ENCODE measurements at places on chromosomes 5 and 9.
A peak's percentile ranks its signal among the peaks of the same experiment; 100 is the strongest.

- no peak for DNase-seq
Measured at GRCh38 chr5:84364043-84364442, 20.6 kb downstream of the EDIL3 start.

DNA sequence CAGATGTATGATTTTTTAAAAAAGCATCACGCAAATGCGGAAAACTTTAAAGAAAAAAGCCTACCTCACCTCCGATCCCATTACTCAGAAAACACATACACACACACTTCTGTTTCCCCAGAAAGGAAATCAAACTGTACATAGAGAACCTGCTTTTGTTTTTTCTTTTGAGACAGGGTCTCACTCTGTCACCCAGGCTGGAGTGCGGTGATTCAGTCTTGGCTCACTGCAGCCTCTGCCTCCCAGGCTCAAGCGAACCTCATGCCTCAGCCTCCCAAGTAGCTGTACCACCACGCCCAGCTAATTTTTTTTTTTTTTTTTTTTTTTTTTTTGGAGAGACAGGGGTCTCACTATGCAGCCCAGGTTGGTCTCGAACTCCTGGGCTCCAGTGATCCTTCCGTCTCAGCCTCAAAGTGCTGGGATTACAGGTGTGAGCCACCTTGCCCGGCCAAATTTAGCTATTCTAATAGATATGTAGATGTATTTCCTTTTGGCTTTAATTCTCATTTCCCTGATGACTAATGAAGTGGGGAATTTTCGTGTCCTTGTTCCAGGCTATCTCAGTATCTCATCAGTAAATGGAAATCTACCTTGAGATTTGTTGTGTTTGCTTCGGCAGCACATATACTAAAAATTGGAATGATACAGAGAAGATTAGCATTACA lies 25.7 kb upstream of the EEIG1 start:
- DNase-seq = no peak

DNA sequence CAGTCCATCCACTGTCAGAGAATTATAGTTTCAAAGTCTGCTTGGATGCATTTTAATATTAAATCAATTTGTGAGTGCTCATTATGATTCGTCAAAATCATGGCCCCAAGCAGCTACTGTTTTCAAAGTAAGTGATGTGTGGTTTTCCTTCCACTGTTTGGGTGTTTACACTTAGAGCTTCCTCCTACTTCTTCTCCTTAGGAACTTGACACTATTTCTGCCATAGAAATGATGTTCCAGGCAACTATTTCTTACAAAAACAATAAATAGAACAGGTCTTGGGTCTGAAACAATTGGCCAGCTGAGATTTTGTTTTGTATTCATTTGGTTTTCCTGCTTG lies 132.8 kb upstream of the RAI14 start:
- DNase-seq = no peak

DNA sequence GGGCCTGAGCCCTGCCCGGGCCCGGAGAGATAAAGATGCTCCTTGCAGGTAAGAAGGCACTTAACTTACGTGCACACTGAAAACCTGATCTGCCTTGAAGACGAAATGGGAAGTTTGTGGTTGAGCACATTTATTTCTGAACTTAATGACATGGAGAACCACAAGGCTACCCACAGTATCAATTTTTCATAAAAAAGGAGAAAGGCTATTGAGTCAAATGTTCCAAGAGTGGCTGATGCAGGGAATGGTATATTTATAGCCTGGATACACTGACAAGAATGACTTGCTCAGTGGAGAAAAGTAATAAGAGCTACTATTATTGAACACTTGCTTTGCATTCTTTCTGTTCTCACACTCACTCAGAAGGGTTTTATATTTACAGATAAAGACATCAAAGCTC lies 419.3 kb downstream of the ACTL7B start:
- no peak for DNase-seq

DNA sequence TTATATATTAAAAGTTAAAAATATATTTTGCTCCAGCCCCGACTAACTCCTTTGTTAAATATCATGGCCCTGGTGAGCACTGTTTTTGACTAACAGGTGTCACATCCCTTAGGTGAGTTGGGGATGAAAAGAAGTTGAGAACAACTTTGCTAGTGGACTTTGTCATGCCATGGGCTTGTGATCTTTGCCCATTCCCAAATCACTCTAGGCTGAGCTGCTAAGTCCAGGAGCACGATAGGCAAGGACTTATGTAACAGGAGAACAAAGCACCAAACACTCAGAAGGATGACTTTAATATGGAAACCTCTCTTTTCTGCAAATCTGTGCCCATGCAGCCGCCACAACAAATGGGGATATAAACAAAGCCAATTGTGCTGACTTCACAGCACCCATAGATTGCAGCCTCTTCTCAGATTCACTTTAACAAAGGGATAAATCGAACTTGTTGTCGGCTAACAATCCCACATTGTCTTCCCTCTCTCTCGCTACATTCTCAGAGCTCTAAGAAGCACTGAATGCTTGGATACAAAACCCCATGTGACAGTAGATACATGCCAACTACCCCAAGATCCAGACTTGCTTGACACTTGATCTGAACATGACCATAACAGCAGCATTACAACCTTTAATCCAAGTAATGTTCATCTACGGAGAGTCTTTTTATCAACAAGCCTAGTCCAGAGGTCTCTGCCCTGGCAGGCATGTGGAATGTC lies 86.8 kb upstream of the CD180 start:
- DNase-seq = no peak

DNA sequence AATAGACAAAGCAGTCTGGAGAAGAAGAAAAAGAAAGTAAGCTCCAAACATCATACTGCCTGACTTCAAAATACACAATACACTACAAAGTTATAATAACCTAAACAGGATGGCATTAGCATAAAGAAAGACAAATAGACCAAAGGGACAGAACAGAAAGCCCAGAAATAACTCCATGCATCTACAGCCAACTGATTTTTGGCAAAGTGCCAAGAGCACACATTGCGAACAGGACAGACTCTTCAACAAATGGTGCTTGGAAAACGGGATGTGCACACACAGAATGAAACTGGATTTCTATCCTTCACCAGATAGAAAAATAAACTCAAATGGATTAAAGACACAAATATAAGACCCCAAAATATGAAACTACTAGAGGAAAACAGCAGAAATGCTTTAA lies 66.6 kb upstream of the SPATA31E1 start:
- DNase-seq = no peak

GRCh38 chr5:160379511-160379910 lies 9.1 kb upstream of the C1QTNF2 start:
- DNase-seq = no peak

DNA sequence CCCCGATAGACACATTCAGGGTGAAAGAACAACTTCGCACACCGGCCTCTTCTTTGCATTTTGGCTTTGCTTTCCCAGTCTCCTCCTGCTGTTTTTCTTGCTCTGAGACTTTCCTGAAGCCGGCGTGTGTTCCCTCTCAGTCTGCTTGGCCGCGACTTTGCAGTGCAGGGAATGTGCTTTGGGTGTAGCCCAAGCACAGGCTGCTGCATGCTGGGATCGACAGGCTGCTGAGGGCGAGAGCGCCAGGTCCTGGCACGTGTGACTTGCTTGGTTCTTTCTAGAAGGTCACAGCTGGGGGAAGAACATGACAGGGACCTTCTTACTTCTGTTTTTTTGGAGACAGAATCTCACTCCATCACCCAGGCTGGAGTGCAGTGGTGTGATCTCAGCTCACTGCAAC lies 40.6 kb downstream of the TENT4A start:
- peak; percentile 39 for DNase-seq

DNA sequence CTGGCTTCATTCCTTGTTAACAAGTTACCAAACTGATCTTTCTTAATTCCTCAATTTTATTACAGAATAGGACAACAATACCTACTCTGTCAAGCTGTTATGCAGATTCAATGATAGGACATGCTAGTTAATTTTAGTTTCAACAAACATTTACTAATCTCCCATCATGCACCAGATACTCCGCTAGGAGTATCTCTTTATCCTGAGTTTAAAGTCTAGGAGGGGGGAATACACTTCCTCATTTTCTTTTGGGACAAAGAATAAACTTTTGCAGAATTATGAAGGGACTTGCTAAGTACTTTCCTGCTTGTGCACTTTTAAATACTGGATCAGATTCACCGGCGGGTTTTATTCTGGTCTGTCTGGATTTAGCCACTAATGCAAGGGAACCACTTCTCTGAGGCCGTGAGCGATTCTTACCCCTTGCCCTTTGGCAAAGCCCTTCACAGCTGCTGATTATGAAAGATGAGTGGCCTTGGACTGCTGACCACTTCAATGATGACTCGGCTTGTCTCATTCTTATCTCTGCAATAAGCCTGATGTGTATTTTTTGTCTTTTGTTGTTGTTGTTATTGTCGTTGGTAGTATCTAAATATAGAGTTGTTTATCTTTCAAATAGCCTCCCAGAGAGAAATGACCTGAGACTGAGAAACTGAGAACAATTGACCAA lies 73.9 kb downstream of the RMI1 start:
- DNase-seq = no peak

DNA sequence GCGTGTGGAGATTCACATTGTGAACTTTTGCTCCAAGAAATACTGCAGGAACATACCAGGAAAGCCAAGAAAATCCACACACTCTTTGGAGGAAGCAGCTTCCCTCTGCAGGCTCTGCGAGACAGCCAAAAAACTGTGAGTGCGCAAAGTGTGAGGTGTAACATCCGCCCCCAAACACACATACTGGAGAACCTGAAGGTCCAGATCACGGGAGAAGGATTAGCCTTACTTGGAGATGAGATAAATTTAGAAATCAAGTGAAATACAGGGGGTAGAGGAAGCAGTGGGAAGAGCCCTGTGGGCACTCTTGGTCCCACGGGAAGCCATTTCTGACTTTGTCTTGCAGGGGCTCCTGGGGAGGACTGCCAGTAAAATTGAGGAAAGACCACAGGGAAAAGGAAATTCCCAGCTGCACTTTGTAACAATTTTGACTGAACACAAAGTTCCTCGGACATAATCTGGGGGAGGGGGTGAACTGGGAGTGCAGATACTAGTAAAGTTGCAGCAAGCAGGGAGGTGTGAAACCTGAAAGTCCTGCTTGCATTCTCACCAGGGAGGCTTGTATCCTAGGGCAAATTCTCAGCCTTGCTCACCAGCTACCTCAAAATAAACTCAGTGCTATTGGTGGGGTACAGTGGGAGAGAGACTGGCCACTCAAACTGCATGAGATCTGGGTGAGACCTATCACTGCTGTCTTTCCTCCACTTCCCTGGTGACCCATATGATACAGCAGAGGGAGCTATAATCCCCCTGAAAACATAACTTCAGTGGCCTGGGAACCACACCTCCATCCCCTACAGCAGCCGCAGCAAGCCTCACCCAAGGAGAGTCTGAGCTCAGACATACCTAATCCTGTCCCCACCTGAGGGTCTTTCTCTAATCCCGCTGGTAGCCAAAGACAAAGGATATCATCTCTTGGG lies 109.1 kb downstream of the ALDH1A1 start:
- DNase-seq = no peak

DNA sequence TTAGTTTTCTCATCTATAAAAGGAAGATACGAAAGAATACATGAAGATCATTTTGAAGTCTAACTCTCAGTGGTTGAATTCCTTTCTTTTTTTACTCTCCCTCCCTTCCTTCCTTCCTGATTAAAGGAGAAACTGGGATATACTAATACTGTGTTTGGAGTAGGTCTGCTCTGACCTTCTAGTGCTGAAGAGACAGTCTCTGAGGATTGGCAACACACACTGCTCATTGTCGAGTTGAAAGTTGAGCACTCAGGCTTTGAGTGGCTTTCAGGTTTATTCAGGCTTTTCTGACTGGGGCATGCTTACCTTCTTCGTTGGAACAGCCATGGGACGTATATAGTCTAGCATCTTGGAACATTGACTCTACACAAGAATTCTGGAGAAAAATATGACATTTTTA lies 86.9 kb upstream of the RPS23 start:
- no peak for DNase-seq

DNA sequence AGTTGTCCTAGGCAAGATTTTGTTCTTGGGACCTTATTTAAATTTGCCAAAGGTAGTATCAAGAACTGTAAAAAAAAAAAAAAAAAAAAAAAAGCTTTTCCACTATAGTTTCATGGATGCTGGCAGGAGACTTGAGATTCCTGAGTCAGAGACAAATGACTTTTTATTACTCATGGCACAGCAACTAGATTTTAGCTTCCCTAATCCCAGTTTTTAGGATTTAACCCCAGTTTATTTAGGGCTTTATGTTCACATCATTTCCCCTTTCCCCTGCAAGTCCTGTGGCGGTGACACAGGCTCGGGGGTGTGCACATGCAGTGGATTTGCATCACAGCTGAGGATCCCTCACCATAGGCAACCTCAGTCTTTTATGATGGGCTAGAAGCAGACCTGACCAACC lies 144.9 kb downstream of the GOLPH3 start:
- DNase-seq = no peak

DNA sequence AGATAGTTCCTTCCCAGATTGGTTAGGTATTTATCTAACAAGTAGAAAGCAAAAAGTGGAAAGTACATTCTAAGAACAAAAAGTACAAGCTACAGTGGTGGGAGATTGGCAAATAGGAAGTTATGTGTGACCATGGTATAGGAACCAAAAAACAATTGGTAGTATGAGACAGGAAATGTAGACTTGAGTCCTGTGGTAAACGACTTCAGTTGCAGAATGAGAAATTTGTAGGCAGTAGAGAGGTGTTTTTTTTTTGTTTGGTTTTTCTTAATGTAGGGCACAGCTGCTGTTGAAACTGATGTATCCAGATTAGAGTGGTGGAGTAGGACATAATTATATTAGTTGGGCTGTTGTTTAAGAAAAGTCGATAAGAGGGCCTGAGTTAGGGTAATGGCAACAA lies 72.0 kb downstream of the CCNH start:
- no peak for DNase-seq

- DNase-seq = no peak
Measured at GRCh38 chr5:76691467-76692273, 24.3 kb upstream of the F2R start.

GRCh38 chr9:69036309-69036708 lies 757 bp downstream of the FXN start:
- DNase-seq = no peak

GRCh38 chr5:95741458-95741857 lies 10.3 kb downstream of the RHOBTB3 start:
- no peak for DNase-seq

GRCh38 chr5:17277907-17278306 lies 60.5 kb downstream of the BASP1 start:
- DNase-seq = no peak

DNA sequence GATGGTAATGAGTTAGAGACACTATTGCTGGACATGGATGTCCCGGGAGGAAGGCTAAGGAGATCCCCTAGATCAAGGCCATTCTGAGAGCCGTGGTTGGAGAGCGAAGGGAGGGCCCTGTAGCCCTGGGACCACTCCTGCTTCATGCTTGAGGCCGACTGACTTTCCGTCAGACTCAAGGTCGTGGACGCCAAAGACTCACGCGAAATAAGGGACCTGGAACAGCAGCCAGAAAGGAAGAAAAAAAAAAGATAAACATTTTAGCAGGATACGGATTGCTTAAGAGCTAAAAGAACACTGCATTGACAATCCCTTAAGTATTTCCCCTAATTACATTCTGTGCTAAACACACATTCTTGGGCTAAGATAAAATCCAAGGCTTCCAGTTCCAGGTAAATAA lies 181.2 kb downstream of the GLIS3 start:
- no peak for DNase-seq

- DNase-seq = no peak
Measured at GRCh38 chr5:89097103-89097502, 214.1 kb upstream of the MEF2C start.

- DNase-seq = no peak
Measured at GRCh38 chr5:54242297-54242696, 68.1 kb downstream of the ARL15 start.

GRCh38 chr5:73908395-73908794 lies 282.4 kb downstream of the ARHGEF28 start:
- no peak for DNase-seq

GRCh38 chr5:34585601-34586104 lies 70.5 kb upstream of the RAI14 start:
- DNase-seq = no peak

GRCh38 chr9:24413651-24414050 lies 132.0 kb downstream of the IZUMO3 start:
- no peak for DNase-seq
